ENCODE measurements at places on chromosomes 12 and 14.

DNA sequence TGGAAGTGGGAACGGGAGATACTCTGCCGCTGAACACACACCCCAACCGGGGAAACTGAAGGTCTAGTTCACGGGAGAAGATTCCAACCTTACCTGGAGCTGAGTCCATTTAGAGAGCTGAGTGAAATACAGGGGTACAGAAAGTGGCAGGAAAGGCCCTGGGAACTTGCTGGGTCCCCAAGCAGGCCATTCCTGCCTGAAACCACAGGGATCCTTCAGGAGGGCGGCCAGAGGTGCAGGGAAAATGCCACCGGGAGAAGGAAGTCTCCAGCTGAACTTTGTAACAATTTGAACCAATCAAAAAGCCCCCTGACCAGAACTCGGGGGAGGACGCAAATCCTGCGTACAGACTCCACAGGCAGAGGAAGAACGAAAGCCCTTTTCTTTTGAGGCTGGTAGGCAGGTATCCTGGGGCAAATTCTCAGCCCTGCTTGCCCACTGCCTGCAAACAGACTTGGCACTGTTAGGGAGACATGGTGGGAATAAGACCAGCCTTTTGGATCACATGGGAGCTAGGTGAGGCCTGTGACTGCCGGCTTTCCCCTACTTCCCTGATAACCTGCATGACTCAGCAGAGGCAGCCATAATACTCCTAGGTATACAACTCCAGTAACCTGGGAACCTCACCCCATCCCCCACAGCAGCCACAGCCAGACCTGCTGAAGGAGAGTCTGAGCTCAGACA is 170.9 kb downstream of the SEC23A start:
- DNase-seq: no peak

DNA sequence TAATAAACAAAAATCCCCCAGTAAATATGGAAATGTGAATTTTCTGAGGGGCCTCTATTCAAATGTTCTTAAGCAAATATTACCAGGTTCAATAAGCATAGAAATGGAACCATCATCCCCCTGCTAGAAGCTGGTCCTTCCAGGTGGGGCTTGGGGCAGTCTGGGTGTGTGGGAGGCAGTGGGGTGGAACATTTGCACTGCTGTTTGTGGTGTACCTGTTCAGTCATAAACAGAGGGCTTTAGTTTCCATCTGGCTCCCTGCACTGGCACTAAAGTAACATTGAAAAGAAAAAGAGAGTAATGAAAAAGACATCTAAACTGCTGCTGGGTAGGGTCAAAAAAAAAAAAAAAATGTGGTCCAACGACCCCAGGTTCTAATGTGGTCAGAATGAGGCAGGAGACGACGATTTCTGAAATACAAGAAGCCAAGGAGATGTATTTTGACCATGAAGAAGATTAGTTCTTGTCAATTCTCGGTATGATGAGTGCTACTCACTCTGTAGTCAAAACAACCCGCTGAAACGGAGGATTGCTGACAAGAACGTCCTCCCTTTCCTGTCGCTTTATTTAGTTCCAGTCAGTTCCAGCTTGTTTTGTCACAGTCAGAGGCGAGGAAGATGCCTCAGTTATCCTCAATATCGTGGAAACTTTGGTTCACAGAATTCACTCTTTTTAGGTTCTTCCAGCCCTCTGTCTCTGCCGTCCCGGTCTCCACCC is 44.2 kb upstream of the MANSC4 start:
- DNase-seq: no peak

- no peak for DNase-seq
These were observed 13.7 kb upstream of the VPS37B start for GRCh38 chr12:122909442-122910288.

GRCh38 chr12:64521833-64522232 is 69.9 kb downstream of the TBK1 start:
- no peak for DNase-seq

GRCh38 chr12:89991807-89992590 is 283.4 kb upstream of the ATP2B1 start:
- no peak for DNase-seq

DNA sequence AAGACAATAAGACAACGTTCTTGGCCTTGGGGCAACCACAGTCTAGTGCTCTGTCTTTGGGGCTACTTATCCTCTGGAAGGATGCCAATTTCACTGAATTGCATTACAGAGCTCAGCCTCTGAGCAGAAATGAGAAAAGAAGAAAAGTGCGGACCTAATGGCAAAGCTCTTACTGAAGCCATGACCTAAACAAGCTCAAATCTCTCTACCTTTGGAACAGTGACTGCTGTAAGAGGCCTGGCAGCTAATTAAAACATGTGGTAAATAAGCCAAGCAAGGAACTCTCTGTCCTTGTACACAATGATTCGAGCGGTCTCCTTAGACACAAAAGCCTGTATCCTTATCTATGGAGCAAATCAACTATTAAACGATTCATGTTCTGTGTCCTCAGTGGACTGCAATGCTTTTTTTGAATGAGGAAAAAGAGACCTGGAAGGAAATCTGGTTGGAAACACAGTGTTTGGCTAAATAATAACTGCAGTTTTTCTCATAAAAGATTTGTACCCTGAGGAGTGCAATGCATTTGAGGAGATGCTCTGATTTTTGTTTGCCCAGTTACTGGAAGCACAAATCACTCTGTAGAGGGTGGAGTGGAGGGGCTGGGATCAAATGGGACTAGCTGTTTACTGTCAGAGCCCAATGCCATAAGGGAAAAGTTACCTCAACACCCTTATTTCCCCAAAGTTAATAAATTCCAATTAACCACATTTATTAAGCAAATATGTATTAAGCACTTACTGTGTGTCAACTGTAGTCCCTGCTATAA is 113.9 kb downstream of the NDUFA12 start:
- DNase-seq: no peak

GRCh38 chr12:121089031-121089812 is 43.5 kb upstream of the P2RX7 start:
- no peak for DNase-seq

GRCh38 chr12:115543269-115543668 is 734.2 kb downstream of the MED13L start:
- DNase-seq: no peak

DNA sequence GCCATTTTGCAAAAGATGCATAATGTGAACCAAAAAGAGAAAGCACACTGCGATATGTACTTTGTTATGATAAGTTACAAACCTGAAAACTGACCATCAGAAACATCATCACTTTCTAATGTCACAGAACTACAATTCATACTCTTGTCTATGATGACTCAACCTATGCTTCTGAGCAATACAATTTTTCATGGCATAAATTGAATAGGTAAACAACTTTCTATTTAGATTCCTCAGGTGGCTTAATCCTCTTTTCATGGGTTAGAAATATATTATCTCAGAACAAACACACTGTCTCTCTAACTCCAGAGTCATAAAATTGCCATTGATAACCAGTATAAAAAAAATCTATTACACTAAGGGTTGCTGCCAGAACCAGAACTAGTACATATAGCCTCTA is 1715.0 kb upstream of the FLRT2 start:
- no peak for DNase-seq

- no peak for DNase-seq
These were observed 63.3 kb upstream of the CDKN3 start for GRCh38 chr14:54333511-54333910.

DNA sequence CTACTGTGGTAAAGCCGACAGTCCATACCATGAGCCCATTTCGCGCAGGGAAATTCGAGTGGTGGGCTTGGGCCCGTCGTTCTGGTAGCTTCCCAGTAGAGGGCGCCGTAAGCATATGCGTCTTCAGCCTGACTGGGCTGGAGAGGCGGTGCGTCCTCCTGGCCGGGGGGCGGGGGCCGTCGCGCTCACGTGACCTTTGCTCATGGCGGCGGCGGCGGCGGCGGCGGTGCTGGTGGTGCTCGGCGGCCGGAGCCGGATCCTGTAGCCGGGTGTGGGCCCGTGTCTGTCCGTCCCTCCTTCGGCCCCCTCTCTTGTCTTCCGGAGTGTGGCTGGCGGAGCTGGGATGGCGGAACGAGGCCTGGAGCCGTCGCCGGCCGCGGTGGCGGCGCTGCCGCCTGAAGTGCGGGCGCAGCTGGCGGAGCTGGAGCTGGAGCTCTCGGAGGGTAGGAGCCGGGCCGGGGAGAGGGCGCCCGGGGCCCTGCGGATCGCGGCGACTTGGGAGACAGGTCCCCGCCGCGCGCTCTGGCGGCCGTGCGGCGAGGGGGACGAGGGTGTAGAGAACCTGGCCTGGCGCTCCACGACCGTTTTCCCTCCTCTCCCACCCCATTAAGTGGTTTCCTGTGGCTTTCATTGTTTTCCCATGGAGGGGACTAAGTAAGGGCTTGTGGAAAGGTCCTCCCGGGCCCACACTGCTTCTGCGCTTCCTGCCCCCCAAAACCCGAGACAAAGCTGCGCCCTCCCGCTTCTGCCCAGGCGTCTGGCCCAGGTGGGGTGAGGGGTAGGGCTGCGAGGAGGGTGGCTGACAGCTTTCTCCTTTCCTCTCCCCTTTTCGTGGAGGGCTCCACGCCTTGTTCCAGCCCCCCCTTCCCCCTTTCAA is at the start of gene DIP2B:
Gene DIP2B, plus strand, starts transcription at position 188 of the 877 bp plus-strand sequence. Its CDS starts 156 bp downstream, at position 344.
- peak; percentile 95 for DNase-seq

- DNase-seq: no peak
These were observed 8.6 kb upstream of the OSBPL8 start for GRCh38 chr12:76568130-76568529.

- no peak for DNase-seq
These were observed 159.9 kb upstream of the TMTC1 start for GRCh38 chr12:29943683-29944082.

DNA sequence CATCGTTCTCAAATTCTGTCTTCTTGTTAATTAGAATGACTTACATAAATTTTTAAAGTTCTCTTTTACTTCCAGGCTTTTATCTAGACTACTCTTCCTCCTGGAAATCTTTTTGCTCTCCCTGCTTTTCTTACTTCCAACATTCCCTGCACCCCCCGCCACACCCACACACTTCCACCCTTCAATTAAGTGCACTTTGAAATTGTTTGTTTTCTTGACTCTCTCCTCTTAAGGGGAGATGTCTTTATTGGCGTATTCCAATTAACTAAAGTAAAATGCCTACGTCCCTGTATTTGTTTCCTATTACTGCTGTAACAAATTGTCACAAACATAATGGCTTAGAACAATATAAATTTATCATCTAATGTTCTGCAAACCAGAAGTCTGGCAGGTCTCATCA is 125.2 kb upstream of the KRR1 start:
- DNase-seq: no peak

DNA sequence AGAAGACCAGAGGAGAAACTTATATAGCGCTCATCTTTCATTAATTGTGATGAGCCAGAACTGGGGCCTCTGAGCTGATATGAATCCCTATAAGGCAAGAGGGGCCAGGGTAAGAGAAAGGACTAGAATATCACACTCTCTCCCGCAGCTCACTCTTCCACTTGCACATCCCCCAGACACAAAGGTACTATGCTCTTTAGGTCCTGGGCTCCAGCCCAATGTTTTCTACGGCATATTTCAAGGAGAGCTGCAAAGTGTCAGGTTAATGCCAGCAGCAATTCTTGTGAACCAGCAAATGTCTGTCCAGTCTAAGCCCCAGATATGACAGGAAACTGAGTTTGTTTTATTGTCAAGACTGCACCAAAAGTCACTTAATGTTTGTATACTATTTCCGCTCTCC is 29.4 kb downstream of the PPP2R5E start:
- DNase-seq: no peak

DNA sequence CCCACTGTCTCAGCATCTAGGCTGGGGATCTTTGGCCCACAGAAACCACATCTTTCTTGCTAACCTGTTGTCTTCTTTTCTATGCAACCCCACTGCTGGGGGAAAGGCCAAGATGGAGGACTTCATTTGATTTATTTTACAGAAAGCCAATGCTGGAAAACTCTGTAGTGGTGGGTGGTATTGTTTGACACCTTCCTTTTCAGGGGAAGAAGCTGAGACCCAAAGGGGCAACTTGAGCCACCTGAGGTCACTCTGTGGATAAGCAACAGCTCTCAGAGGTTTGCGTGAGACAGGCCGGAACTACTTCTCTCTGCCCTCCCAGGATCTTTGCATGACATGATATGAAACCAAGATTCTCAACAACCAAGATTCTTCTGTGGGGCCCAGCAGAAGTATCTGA is 645.2 kb downstream of the VRK1 start:
- peak; percentile 7 for DNase-seq

DNA sequence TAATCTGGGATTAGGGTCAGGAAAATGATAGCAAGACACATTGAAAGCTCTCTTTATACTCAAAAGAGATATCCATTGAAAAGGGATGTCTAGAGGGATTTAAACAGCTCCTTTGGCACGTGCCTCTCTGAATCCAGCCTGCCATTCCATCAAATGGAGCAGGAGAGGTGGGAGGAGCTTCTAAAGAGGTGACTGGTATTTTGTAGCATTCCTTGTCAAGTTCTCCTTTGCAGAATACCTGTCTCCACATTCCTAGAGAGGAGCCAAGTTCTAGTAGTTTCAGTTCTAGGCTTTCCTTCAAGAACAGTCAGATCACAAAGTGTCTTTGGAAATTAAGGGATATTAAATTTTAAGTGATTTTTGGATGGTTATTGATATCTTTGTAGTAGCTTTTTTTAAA is 25.4 kb upstream of the PLEKHD1 start:
- DNase-seq: no peak

DNA sequence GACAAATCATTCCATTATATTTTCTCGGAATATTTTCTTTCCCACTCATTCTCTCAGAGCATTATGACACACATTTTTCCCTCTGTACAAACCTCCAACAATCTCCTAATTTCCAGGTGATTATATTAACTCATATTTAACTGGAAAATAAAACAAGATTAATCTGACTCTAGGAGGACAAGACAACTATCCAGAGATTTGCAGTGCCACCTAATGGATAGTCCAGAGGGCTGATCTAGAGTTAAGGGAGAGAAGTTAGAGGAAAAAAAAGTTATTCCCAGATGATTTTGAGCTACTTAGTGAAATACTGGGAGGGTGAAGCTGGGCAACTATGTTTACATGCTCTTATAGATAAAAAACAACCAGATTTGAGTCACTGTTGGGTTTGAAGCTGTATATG is 161.7 kb downstream of the ALX1 start:
- no peak for DNase-seq

DNA sequence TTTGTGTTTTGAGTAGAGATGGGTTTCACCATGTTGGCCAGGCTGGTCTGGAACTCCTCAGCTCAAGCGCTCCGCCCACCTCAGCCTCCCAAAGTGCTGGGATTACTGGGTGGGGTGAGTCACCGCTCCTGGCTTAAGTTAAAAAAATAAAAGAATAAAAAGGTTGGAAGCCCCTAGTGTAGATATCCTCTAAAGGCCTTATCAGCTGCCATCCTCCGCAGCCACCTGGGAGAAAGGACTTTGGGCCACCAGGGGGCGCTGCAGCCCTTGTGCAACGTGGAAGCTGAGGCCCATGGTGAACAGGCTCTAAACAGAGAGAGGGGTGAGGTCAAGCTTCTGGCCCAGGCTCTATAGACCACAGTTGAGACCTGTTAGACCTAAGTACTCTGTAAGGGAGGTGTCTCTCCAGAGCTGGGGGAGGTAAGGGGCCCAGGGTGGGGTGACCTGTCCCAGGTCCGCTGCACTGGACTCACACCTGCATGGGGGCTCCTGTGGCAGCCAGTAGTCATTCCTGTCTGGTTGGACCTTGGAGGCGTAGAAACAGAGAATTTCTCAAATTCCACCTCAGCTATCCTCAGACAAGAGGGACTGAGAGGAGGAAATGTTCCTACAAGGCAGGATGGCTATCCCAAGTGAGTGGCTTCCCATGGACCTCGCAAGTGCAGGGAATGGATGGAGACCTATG is 14.0 kb upstream of the RACGAP1 start:
- DNase-seq: peak; percentile 79

GRCh38 chr12:80261403-80261802 is 162.1 kb downstream of the OTOGL start:
- no peak for DNase-seq

GRCh38 chr12:115370207-115370606 is 686.2 kb upstream of the TBX3 start:
- no peak for DNase-seq

- no peak for DNase-seq
These were observed 131.6 kb upstream of the GRIN2B start for GRCh38 chr12:14113031-14113430.

Data from CD4-positive, alpha-beta T cell treated with Interleukin-17A for 1 hour (primary cell).